ENCODE measurements at places on chromosomes 11 and 22.

DNA sequence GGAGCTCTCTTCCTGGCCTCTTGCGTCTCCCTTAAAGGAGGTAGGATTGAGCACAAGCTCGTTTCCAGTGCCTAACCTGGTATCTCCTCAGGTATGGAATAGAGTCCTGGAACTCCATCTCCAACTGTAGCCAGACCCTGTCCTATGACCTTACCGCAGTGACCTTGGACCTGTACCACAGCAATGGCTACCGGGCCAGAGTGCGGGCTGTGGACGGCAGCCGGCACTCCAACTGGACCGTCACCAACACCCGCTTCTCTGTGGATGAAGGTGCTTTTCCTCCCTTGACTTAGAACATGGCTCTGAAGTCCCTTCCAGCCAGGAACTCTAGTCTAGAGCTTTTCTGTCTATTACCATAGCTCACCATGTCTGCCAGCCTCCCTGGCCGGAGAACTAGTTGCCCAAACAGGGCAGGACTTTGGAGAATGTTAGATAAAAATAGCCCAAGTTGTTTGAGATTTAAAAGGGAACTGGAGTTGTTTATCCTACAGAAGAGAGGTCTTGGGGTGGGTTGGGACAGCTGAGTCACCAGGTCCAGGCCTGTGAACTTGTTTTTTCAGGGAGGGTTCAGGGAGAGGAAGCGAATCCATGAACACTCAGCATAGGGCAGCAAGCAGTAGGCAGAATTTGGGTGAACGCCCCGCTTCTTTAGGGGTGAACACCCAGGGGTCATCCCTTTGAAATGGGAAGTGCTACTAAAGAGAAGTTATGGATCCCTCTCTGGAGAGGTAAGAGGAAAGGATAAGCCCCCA, 3.3 kb downstream of the IL10RA start:
- DNase-seq, result no peak

GRCh38 chr22:11627436-11627797, 3900.6 kb upstream of the OR11H1 start:
- peak; percentile 42 for DNase-seq

DNA sequence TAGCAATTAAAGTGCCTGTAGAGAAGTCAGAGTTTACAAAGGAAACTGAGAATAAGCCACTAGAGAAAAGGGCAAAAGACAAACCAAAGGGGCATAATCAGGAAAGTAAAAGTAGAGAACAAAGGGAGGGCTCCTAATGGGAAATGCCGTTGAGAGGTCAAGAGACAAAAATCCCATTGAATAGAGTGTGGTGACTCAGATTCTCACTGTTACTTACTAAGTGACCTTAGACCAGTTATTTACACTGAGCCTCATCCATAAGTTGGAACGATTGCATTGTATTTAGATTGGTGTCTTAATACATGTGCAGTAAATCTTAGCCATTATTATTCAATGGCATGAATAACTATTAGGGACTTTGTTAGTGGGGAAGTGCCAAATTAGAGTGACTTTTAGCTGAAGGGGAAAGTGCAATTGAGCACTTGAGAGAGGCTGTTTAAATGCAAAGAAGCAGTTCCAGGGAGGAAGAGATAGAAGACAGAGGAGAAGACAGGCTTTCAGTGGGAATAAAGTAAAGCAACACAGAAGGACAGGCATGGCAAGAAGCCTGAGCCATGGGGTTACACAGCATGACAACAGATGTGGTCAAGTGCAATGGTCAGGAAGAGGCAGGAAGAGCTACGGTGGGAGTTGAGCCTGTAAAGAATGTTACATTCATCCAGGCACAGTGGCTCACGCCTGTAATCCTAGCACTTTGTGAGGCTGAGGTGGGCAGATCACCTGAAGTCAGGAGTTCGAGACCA, 82.6 kb downstream of the UBASH3B start:
- no peak for DNase-seq

DNA sequence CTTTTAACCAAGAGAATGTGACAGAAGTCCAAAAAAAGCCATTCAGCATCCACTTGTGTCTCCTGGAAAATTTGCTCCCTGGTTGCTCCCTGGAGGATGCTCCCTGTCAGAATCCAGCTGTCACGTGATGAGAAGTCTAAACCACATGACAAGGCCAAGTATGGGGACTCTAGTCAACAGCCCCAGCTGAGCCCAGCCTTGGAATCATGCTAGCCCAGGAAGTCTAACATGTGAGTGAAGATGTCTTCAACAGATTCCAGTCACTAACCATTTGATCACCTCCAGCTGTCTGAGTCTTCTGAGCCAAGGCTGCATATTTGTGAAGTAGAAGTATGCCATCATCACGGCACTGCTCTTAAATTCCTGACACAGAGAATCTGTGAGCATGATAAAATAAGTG, 4.2 kb downstream of the OR56B4 start:
- no peak for DNase-seq

- DNase-seq, result no peak
These were observed 53.5 kb downstream of the ZNF280B start for GRCh38 chr22:22454997-22455396.

GRCh38 chr22:49513358-49513851, 314.3 kb downstream of the BRD1 start:
- DNase-seq, result no peak

- DNase-seq, result no peak
These were observed 458.0 kb downstream of the MIAT start for GRCh38 chr22:27115410-27115809.

DNA sequence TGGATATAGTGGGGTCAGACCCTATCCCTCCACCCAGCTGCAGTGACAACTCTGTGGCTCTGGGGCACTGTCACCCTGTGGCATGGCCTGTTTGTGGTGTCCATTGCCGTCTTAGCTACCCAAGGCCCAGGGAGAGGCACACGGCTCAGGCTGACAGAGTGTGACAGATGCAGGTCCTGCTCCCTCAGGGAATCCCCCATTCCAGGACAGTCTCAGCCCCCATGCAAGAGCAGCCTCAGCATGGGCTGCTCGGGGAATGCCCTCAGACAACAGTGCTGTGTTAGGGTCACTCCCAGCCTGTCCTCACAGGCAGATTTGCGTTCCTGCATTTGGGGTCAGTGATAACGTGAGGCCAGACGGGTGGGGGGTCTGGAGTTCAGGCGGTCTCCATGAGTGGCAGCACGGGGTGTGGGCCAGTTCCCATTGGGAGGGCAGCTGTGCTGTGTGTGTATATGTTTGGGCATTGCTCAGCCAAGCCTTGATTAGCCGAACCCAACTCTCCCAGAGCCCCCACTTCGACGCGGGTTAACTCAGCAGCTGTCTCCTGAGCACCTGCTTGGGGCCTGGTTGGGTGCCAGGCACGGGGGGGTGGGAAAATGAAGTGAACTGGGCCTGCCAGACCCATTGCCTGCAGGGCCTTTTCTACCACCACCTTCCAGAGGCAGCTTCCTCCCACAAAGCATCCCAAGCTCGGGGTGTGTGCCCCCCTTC, 5.3 kb upstream of the KCNQ1OT1 start:
- DNase-seq, result no peak

DNA sequence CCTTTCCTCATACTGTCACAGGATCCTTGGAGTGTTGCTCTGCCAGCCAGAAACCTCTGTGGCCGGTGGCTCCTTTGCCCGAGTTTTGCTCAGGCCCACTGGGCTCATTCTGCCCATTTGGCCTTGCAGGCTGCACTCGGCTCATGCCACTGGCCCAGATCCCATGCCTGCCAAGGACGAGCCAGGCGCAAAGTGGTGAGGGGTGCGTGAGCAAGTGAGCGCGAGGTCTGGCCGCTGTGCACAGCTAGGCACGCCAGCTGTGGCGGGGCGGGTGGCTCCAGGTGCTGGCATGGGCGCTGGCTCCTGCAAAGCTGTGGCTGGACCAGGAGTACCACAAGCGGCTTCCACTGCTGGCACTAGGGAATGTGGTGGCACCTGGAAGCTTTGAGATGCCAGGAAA, 2.8 kb upstream of the RNF141 start:
- no peak for DNase-seq

DNA sequence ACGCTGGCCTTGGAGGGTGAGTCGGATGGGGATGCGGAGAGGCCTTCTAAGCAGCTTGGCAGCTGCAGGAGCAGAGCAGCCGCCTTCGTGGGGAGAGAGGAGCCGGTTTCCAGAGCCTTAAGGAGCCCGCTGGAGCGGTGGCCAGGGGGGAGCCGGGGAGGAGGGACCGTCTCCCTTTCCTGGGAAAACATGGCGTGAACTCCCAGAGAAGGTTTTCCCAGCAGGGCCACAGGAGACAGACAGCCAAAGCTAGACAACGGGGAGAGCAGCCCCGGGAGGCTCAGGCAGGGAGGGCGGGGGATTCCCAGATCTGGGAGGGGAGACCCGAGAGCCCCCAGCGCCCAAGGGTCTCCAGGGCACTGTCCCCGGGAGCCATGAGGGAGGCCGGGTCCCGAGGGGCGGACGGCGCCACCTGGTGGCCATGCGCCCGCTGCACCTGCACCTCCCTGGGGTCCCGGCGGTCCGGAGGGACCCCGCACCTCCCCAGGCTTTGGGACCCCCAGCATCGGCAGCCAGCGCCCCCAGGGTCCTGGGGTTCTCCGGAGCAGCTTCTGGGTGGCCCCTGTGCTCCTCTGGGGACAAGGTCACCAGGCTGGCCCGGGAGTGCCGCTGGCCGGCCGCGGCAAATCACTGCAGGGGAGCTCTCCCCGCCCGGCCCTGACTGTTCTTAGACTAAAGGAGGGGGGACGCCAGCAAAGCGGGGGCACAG, 2.4 kb upstream of the SYT8 start:
- DNase-seq, result peak; percentile 66

DNA sequence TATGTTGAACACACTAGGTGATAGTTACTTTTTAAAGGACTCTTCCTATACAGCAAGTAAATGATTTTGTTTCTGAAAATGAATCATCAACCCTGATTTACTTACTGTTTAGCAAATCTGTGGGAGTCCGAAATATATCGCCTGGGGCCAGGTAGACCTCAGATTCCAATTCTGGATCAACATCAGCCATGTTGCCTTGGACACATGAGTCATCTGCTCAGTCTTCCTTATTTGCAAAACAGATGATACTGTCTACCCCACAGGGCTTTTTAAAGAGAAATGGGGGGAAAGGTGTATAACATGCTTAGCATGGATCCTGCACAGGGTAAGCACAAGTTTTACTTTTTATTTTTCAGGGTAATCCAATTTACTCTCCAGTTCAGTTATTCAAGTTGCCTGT, 324.2 kb downstream of the TENM4 start:
- DNase-seq, result no peak

- DNase-seq, result no peak
These were observed 24.7 kb upstream of the CCDC188 start for GRCh38 chr22:20175597-20175900.

DNA sequence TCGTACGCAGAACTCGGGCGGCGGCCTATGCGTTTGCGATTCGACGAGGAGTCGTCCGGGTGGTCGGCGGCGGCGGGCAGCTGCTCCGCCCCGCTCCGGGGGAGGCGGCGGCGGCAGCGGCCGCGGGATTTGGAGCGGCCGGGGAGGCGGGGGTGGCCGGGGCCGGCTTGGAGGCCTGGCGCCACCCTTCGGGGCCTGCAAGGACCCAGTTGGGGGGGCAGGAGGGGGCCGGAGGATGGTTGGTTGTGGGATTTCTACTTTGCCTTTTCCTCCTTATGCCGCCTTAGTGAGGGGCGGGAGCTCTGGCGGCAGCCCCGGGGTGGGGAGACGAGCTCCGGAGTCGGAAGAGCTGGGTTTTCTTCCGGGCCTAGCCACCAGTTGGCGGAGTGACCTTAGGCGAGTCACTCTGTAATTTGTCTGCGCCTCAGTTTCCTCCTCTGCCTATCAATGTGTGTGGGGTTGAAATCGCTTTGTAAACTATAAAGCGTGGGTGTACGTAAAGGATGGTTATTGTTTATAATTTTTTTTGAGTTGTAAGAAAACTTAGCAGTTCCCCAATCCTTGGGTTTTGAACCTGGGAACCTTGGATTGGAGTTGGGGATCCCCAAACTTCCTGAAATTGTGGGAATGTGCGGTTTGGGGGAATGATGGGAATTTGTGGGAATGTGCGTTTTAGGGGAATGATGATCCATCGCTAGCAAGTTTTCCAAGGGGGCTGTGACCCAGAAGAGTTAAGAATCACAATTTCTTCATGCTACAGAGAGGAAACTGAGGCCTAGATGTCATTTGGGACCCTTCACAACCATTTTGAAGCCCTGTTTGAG, 679 bp downstream of the TUG1 start:
- no peak for DNase-seq

DNA sequence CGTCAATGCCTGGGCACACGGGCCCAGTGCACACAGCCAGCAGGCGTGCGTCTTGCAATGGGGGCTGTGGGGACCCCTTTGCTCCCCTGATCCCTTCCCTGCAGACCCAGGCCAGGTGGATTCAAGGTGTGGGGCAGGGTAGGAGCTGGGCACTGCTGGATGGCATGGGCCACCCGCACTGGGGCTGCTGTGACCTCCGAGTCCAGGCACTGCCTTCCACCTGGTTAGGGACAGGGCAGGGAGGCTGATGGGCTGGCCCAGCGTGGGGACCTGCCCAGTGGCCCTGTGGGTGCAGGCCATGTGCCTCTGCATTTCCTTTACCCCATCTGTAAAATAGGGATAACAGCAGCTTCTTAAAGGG, 22.9 kb downstream of the KCNQ1 start:
- DNase-seq, result no peak

GRCh38 chr11:125953401-125953935, 7.6 kb downstream of the VSIG10L2 start:
- no peak for DNase-seq

DNA sequence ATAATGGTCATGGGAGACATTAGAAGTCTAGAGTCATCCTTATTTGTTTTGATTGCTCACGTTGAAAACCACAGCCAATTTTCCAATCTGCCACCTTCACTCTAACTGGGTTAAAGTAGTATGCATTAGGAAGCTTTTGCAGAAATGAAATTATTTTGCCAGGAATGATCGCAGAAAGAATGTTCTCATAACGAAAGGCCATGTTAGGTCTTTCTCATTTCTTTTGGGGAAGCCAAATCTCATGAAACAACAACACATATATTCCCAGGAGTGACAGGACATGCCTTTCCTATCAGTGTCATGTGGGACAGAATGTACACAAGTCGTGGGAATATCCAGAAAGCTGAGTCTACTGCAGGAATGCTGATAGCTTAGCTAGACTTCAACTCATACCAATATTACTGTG, 386.3 kb downstream of the AASDHPPT start:
- no peak for DNase-seq

- no peak for DNase-seq
These were observed 1228.0 kb downstream of the TBC1D22A start for GRCh38 chr22:47990481-47990880.

DNA sequence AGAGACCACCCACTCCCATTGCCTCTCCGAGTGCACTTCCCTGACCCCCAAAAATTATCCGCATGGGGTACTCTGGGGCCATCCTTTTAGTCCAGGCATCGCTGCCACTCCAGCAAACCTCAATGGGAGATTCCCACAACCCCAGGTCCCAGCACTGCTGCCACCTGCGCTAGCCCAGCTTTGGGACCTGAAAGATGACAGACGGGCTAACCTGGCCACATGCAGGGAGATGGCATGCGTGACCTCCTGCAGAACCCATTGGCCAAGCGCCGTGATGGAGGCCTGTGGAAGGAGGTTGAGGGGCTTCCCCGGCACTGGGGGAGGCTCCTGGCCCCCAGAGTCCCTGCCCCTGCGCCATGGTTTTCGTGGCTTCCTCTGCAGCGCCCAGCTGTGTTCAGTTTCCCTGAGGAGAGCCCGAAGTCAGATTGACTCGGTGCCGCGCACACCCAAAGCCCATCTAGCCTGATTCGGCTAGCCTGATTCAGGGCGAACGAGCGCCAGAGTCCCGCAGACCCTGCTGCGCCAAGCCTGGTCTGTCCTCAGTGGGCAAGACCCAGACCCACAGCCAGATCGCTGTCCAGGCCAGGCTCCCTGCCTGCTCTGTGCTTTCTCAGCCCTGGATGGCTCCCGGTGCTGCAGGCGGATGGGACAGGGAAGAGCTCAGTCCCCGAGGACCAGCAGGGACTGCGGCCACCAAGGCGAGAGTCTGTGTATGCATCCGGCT, 751 bp upstream of the WNT7B start:
- DNase-seq, result peak; percentile 63

Data from astrocyte of the hippocampus (primary cell).